ENCODE measurements at places on chromosomes 6 and 20.

DNA sequence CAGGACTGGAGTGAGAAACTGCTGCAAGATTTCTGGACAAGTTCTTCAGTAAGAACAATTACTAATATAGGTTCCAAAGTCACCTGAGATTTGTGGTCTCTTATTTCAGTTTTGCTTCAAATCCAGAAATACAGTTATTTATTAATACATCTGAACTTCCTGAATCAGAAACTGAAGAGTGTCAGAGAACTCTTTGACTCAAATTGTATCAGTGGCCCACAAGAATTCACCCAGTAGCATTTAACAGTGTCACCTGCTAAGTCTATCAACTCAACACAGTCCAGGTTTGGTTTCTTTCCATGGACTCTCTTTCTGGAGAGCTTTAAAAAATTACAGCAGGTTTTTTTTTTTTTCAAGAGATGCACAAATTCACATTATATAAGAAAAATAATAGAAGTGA, 18.8 kb upstream of the NHSL1 start:
- DNase-seq: no peak

GRCh38 chr6:118685823-118686449, 34.5 kb upstream of the CEP85L start:
- no peak for DNase-seq

- DNase-seq: no peak
Observed at GRCh38 chr20:54027704-54028103, 42.7 kb downstream of the BCAS1 start.

DNA sequence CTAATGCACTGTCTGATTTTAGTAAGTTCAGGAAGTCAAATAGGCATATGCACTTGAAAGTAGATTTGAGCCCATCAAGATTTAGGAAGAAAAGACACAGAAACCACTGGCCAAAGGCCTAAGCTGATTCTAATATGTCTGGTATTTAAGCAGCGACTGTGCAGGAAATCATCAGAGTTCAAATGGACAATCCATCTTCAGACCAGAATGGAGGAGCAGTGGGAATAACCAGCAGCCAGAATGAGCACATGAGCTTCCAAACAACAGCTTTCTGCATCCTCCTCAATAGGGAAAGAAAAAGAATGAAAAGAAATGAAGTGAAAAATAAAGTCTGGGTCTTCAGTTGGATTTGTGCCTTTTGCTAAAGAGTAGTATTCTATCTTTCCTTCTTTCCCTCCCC, 50.6 kb downstream of the SOD2 start:
- no peak for DNase-seq

DNA sequence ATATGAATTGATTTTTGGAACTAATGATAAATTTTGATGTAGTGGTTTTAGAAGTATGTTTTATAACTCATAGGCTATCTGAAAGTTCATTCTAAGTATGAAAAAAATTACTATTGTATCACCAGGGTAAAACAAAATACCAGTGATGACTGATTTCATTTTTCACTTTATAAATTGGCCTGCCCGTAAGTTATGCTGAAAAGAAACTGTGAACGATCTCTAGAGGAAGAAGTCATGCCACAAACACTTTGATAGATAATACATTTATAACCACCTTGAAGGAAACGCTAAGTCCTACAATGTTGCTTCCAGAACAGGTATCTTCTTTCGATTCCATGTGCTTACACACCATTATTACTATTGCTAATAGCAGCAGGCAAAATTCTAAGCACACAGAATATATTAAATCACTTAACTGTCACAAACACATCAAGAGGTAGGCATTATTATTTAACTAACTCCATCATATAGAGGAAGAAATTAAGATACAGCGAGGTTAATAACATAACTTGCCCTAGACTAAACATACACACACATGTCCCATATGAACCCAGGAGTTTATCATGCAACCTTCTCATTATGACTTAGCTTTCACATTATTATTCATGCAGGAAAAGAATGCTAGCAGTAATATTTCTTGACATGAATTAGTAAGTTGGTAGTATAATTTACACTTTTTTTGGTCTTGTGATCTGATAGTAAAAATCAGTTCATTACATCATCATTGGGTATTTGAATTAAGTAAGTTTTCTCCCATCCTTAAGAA, 44.7 kb downstream of the RGS17 start:
- DNase-seq: no peak

DNA sequence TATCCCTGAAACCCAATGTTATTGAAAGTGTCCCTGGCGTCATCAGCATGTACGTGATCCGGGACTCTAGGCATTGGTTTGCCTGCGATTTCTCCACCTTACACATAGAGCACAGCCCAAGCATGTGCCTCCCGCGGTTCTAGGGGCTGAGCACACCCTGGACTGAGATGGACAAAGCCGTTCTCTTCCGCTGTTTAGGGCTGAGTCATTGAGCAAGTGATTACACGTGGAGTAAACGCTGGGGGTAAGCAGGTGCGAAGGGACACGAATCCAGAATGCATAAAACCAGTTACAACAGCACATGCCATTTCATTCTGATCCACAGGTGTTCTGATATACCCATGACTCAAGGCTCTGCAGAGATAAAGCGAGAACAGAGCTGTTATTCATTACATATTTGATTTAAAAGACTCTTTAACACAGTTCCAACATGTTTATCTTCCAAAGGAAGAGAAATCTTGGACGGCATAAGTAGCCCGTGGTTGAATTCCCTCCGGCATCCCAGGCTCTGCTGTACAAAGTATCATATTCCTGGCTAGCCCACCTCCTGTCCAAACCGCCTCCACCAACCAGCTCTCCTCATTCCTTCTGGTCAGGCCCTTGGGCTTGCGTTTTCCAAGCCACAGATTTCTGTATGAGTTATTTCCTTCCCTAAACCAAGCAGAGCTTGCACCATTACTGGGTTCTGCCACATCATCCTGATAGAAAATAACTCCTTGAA, 36.1 kb upstream of the THBS2 start:
- no peak for DNase-seq

DNA sequence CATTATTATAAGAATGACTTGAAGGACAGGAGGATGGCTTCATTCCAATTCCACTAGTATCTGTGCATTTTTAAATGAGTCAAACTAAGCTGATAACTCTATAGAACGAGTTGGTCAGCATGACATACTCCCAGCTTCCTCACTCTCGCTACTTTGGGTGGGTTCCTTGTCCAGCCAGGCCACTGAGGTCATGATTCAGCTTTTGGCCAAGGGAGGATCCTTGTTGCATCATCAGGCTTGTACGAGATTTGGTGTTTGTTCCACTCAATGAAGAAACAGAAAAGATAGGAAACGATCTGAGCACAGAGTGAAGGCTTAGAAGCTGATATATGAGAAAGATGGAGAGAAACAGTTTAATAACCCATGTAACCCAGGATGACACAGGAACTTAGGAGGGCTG, 19.8 kb downstream of the NEDD9 start:
- no peak for DNase-seq

- no peak for DNase-seq
Observed at GRCh38 chr6:53659458-53659857, 6.1 kb downstream of the KLHL31 start.

DNA sequence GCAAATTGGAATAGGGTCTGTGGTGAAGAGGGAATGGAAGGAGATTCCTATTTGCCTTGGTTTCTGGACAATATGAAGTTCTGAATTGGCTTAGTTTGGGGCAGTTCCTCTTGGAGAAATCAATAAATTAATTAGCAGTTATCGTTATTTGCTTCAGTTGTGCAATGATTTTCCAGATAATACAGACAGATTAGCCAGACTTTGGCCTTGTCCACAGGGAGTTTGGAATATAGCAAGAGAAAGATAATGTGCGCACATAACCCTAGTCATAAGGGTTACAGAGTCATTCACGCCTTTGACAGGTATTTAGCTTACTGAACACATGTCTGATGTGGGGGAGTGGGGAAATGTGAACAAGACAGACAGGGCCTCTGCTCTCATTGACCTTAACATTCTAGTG, 1.3 kb downstream of the ATRN start:
- no peak for DNase-seq

GRCh38 chr6:75142721-75143120, 63.1 kb downstream of the COL12A1 start:
- DNase-seq: no peak

GRCh38 chr6:115753446-115753845, 307.2 kb downstream of the FRK start:
- DNase-seq: no peak

DNA sequence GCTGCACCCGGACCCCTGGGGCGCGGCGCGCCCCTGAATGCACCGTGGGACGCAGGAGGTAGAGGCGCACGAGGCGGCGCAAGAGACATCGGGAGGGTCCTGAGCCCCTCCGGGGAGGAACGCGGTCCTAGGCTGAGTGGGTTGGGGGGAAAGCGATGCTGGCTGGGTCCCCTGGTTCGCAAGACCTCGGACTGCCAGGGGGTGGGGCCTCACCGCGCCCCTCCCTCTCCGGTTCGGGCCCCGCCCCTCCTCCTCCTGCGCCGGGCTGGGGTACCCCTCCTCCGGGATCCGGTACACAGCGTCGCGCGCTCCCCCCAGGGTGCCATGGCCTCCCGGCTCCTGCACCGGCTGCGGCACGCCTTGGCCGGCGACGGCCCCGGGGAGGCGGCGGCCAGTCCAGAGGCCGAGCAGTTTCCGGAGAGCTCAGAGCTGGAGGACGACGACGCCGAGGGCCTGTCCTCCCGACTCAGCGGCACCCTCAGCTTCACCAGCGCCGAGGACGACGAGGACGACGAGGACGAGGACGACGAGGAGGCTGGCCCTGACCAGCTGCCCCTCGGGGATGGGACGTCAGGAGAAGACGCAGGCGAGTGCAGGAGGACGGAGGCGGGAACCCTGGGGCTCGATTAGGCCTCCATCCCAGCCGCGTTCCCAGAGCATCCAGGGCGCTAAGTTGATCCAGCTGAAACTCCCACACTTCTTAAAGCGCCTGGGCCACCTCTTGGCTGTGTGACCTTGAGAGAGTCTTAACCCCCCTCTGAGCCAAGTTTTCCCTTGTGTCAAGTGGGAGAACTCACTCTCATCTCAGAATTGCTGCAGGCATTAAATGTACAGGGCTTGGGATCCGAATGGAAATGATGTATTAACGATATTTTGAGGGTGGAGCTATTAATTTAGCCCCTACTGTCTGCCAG, 541 bp downstream of the SNX21 start:
- DNase-seq: peak; percentile 43

DNA sequence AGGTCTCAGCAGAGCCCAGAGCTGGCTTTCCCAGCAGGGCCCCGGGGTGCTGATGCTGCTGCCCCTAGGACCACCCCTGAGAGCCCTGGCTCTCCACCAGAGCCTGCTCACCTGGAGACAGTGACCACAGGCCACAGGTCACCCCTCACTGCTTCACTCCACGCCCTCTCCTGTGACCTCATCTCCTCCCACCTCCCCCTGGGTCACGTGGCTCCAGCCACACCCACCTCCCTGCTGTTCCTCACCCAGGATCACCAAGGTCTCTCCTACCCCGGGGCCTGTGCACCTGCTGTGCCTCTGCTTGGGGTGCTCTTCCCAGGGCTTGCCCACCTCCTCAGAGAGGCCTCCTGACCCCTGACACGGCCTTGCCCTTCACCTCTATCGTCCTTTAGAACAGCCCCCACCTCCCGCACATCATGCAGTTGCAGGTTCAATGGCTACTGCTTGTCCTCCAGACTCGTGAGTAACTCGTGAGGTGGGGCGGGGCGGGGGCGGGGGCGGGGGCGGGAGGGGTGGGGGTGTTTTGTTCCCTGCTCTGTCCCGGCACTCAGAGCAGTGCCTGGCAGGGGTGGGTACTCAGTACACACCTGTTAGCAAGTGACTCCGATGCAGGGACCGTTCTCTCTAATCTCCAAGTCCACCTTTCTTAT, 468.0 kb downstream of the PREX1 start:
- no peak for DNase-seq

DNA sequence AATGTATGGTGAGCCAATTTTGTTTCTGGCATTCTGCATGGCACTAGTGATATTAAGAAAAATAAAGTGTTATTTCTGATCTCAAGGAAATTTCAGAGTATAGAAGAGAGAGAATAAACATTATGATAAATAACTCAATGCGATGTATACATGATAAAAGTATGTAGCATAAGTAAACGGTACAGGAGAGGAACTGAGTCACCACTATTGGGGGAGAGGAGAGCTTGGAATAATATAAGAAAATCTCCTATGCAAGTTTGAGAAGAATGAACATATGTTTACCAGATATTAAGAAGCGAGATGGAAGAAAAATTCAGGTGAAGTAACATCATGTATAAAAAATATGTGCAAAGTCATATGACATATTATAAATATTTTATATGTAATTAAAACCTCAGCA, 1230.3 kb upstream of the CITED2 start:
- no peak for DNase-seq

DNA sequence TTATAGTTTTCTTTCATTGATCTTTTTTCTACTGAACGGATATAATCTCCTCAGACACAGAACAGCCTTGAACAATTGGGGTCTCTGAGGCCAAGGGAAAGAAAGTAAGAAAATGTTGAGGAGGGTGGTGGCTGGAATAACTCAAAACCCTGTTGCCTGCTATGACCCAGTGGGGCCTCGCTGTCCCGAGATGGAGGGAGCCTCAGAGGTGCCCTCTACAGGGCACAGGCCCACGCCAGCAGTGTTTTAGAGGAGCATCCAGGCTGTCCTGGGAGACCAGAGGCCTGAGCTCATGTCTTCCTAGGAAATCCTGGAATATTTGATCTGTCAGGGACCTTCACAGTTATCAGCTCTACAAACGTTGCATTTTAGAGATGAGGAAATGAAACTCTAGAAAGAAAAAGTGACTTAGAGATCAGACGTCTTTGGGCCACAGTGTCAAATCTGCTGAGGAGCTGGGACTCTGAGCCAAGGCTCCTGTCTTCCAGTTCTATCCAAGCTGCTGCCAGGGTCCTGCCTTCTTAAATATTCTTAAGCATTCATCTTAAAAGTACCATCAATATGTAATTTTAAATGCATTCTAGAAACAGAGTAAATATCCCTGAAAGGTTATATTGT, 26.3 kb downstream of the ALDH5A1 start:
- peak; percentile 13 for DNase-seq

- no peak for DNase-seq
Observed at GRCh38 chr6:167652701-167653095, 174.0 kb upstream of the AFDN start.

DNA sequence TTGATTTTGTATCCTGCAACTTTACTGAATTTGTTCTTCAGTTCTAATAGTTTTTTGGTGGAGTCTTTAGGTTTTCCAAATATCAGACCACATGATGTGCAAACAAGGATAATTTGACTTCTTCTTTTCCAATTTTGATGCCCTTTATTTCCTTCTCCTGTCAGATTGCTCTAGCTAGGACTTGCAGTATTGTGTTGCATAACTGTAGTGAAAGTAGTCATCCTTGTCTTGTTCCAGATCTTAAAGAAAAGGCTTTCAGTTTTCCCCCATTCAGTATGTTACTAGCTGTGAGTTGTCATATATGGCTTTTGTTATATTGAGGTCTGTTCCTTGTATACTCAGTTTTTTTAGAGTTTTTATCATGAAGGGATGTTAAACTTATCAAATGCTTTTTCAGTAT, 4.6 kb downstream of the MICB start:
- no peak for DNase-seq

GRCh38 chr20:10059006-10059405, 24.2 kb downstream of the ANKEF1 start:
- DNase-seq: no peak

- DNase-seq: no peak
Observed at GRCh38 chr20:49850463-49851230, 38.0 kb downstream of the SLC9A8 start.

- no peak for DNase-seq
Observed at GRCh38 chr6:20969551-20969950, 435.3 kb downstream of the CDKAL1 start.

GRCh38 chr6:10320291-10320690, 94.6 kb downstream of the TFAP2A start:
- no peak for DNase-seq

Measured in stimulated activated CD4-positive, alpha-beta T cell treated with anti-CD3 and anti-CD28 coated beads, Interleukin-15, amount 100 ng/mL, for 1 hour (primary cell).